Stomach (tissue), 19 donors: ENCODE measurements at places on chromosomes 12 and 14.

DNA sequence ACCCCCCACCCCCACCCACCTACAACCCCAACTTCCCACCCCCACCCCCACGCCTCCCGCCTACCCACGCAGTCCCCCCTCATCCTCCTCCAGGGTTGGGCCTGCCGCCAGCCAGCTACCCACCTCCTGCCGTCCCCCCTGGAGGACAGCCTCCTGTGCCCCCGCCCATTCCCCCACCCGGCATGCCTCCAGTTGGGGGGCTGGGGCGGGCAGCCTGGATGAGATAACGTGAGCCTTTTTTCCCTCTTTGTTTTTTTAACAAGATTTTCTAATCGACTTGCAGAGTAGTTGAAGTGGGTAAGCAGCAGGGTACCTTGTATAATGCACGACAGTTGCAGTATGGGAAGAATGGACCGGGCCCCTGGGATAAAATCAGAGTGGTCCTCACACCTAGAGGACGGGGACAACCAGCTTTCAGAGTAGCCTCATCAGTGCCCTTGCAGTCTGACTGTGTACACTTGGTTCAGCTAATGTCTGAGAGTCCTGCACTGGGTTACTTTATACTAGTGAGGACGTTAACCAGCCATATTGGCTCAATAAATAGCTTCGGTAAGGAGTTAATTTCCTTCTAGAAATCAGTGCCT is 29.4 kb downstream of the CCNK start:
- H3K27ac ChIP-seq: no peak overlapping the region
- peaks cover 20% of the 10 kb centered on the region for H3K4me1 ChIP-seq
- H3K36me3 ChIP-seq: peaks cover 97% of the 10 kb centered on the region

DNA sequence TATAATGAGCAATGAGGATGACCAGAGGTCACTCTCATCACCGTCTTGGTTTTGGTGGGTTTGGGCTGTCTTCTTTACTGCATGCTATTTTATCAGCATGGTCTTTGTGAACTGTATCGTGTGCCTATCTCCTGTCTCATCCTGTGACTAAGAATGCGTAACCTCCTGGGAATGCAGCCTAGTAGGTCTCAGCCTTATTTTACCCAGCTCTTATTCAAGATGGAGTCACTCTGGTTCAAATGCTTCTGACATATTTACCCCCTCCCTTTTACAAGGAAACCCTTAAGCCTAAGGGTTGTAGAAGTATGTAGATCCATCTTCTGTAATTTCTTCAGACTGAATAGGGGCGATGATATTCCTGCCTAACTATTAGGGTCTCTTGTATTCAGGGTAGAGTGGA is 8.4 kb downstream of the IFI27L1 start:
- H3K36me3 ChIP-seq: no peaks in the 10 kb centered on the region
- H3K4me1 ChIP-seq: no peaks in the 10 kb centered on the region
- H3K27ac ChIP-seq: no peak overlapping the region
- H3K4me3 ChIP-seq: no peak overlapping the region
- no peak for DNase-seq

- H3K27ac ChIP-seq: no peak overlapping the region
- H3K36me3 ChIP-seq: no peaks in the 10 kb centered on the region
- no peak for DNase-seq
- H3K4me1 ChIP-seq: no peaks in the 10 kb centered on the region
- no peak overlapping the region for H3K4me3 ChIP-seq
These were observed 427.5 kb upstream of the MIS18BP1 start for GRCh38 chr14:45680531-45680930.

DNA sequence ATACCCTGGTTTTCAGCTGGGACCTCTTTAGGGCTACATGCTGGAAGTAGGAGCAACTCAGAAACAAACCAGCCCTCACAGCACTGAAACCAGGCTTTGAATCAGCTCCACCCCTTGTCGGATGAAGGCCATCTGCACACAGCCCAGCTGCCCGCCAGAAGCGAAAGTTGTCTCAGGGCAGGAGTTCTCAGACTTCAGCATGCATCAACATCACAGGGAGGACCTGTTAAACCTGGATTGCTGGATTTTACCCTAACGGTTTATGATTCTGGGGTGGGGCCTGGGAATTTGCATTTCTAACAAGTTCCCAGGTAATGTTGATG is 10.9 kb downstream of the SYNDIG1L start:
- no peaks in the 10 kb centered on the region for H3K4me1 ChIP-seq
- no peaks in the 10 kb centered on the region for H3K36me3 ChIP-seq
- H3K27ac ChIP-seq: no peak overlapping the region
- no peak overlapping the region for H3K4me3 ChIP-seq
- peak; percentile 44 for DNase-seq

GRCh38 chr14:61101803-61102548 is 120.9 kb downstream of the SLC38A6 start:
- peak; percentile 40 for DNase-seq
- peaks cover 20% of the 10 kb centered on the region for H3K4me1 ChIP-seq
- no peaks in the 10 kb centered on the region for H3K27me3 ChIP-seq
- no peak overlapping the region for H3K4me3 ChIP-seq

DNA sequence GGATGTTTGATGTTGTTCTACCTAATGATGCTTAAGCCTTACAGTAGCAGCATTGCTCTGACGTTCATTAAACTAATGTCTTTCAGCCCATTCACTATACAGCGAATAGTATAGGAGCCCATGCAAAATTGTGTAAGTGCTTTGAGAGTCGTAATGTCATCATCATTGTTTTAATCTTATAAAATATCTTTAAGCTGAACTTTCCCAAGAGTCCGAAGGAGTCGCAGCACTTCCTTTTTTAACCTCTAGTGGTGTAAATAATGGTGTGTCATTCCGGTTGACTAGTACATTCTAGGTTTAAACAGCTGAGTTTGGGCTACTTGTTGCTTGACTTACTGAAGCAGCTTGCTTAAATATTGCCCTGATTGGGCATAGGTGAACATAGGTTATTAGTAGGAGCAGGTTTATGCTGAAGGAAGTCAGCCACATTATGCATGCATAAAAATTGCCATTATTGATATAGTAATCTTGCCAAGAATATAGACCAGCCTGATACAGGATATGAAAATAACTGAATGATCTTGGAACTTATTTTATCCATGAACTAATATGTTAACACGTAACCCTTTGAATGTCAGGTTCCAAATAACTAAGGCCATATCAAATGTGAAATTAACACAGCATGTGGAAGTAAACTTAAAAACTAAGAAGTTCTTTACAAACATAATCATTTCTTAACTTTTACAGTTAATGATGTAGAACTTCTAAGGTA is 2.6 kb downstream of the WNK1 start:
- H3K27ac ChIP-seq: peak overlapping the region; percentile 99
- no peak for DNase-seq
- peaks cover 14% of the 10 kb centered on the region for H3K4me1 ChIP-seq
- no peaks in the 10 kb centered on the region for H3K27me3 ChIP-seq
- no peaks in the 10 kb centered on the region for H3K36me3 ChIP-seq

GRCh38 chr12:53985994-53986685 is 1.2 kb downstream of the HOXC10 start:
- H3K27me3 ChIP-seq: peaks cover 99% of the 10 kb centered on the region
- DNase-seq: no peak

- H3K27me3 ChIP-seq: no peaks in the 10 kb centered on the region
- no peak for DNase-seq
- no peaks in the 10 kb centered on the region for H3K4me1 ChIP-seq
- no peak overlapping the region for H3K4me3 ChIP-seq
- H3K36me3 ChIP-seq: no peaks in the 10 kb centered on the region
These were observed 499.3 kb downstream of the TMEM132D start for GRCh38 chr12:129404556-129404955.

GRCh38 chr12:54220092-54220557 is 31.3 kb upstream of the SMUG1 start:
- H3K27me3 ChIP-seq: peaks cover 11% of the 10 kb centered on the region
- no peak overlapping the region for H3K27ac ChIP-seq
- peak; percentile 92 for DNase-seq
- no peaks in the 10 kb centered on the region for H3K36me3 ChIP-seq
- no peak overlapping the region for H3K4me3 ChIP-seq
- peaks cover 31% of the 10 kb centered on the region for H3K4me1 ChIP-seq

DNA sequence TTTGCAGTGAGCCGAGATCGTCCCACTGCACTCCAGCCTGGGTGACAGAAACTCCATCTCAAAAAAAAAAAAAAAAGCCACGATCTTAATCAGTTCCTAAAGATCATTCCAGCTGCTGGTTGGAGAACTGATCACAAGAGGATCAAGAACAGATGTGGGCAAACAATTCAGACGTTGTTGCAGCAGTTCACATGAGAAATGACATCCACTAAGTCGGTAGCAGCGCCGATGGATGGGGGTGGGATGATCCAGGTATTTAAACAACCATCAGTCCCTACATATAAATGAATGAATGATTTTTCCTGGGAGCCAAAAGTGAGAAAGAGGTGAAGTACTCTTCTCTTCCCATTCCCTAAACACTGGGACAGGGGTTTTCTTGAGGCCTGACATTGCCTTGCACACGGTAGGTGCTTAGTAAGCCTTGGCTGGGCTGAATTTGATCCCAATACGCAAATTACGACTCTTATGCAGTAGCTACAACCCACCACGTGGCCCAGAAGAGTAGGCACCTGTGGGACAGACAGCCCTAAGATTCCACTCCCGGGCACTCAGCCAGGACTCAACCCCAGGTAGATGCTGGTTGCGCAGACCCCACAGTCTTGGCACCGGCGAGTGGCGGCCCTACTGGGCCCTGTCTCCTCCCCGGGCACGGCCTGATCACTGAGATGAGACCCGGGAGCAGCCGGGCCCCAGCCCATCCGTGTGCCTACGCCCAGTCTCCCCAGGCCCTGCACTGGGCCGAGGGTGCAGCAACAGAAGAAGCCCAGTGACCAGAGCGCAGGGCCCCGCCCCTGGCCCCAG is 565 bp downstream of the SPRYD3 start:
- peak overlapping the region; percentile 90 for H3K27ac ChIP-seq
- H3K36me3 ChIP-seq: peaks cover 35% of the 10 kb centered on the region
- H3K27me3 ChIP-seq: no peaks in the 10 kb centered on the region
- H3K4me3 ChIP-seq: peak overlapping the region; percentile 73

GRCh38 chr12:130916241-130916911 is 37.3 kb upstream of the ADGRD1 start:
- no peak overlapping the region for H3K27ac ChIP-seq
- no peaks in the 10 kb centered on the region for H3K4me1 ChIP-seq
- peak; percentile 90 for DNase-seq
- no peaks in the 10 kb centered on the region for H3K27me3 ChIP-seq
- H3K4me3 ChIP-seq: peak overlapping the region; percentile 19
- no peaks in the 10 kb centered on the region for H3K36me3 ChIP-seq

DNA sequence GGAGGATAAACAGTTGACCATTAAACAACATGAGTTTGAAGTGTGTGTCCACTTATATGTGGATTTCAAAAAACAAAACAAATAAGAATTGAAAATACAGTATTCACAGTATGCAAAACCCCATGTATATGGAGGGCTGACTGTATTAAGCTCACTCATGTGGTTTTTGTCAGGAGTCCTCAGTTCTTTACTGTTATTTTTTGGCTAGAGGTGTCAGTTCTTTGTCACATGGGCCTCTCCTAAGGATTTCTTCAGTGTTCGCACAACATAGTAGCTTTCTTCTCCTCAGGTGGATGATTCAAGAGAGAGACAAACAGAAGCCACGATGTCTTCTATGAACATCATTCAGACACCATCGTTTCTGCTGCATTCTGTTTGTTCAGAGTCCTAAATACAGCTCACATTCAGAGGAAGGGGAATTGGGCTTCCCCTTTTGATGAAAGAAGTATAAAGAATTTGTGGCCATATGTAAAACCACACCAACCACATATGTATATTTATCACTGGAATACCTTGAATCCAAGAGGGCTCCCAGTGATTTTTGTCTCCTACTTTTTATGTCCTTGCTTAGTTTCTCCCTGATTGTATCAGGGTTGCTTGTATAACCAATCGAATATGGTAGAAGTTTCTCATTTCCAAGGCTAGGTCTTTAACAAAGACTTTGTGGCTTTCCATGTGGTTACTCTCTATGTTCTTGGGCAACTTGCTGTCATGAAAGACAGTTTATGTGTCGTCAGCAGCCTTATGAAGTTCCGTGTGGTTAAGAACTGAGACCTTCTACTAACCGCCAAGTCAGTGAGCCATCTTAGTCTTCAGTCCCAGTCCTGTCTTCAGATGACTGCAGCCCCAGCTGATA is 18.9 kb downstream of the MNAT1 start:
- no peaks in the 10 kb centered on the region for H3K36me3 ChIP-seq
- no peak overlapping the region for H3K27ac ChIP-seq
- H3K4me1 ChIP-seq: peaks cover 5% of the 10 kb centered on the region
- no peak overlapping the region for H3K4me3 ChIP-seq

GRCh38 chr12:42696406-42697149 is 107.0 kb upstream of the PRICKLE1 start:
- no peaks in the 10 kb centered on the region for H3K36me3 ChIP-seq
- H3K4me1 ChIP-seq: peaks cover 5% of the 10 kb centered on the region
- no peak overlapping the region for H3K4me3 ChIP-seq
- H3K27ac ChIP-seq: peak overlapping the region; percentile 25

- H3K27me3 ChIP-seq: no peaks in the 10 kb centered on the region
- H3K4me1 ChIP-seq: peaks cover 41% of the 10 kb centered on the region
- no peaks in the 10 kb centered on the region for H3K36me3 ChIP-seq
- no peak overlapping the region for H3K4me3 ChIP-seq
- no peak overlapping the region for H3K27ac ChIP-seq
These were observed 135.5 kb upstream of the CPM start for GRCh38 chr12:69068448-69068847.

DNA sequence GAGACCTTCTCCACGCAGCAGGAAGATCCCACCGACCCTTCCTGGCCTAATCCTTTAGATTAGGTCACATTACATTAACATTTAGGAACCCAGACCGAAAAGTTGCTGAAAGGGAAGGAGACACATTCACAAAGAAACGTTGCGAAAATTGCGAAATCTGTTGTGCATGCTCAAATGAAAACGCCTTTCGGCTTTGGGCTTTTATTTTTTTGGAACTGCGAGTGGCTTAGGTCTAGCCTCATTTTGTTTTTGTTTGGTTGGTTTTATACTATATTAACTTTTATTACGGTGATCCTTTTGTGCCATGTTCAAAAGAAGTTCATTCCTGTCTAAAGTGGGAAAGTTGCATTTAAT is 1.5 kb downstream of the MYF6 start:
- H3K4me3 ChIP-seq: no peak overlapping the region
- H3K27me3 ChIP-seq: peaks cover 19% of the 10 kb centered on the region
- H3K4me1 ChIP-seq: no peaks in the 10 kb centered on the region
- no peaks in the 10 kb centered on the region for H3K36me3 ChIP-seq

DNA sequence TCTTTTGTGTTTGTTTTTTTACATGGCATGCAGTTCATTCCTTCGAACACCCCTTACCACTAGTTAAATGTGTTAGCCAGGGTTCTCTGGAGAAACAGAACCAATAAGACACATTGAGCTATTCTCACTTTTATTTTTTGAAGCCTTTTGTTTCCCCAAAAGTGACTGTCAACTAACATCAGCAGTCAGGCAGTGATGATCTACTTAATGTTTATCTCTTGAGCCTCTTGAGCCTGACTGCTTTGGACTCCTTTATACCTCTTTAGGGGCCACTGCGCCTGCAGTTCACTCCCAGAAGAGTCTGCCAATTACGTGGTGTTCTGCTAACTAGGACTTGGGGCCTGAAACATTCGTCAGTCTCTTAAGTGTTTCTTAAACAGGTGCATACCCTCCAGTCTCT is 163.7 kb upstream of the FLRT2 start:
- no peak overlapping the region for H3K27ac ChIP-seq
- H3K27me3 ChIP-seq: no peaks in the 10 kb centered on the region
- no peaks in the 10 kb centered on the region for H3K36me3 ChIP-seq
- no peaks in the 10 kb centered on the region for H3K4me1 ChIP-seq
- no peak overlapping the region for H3K4me3 ChIP-seq
- no peak for DNase-seq
